Smooth muscle cell of the coronary artery (primary cell): ENCODE measurements at places on chromosomes 1 and 21. TPM values are rescaled to one million over a fixed set of nuclear protein-coding genes. Genes with fewer than 3 reads are reported as not detected.

The VCAM1 gene
- total RNA-seq = 6.6 and 31.3 TPM in 2 replicates

The PEX14 gene
- total RNA-seq = 9.4 and 13.6 TPM in 2 replicates

The PERM1 gene
- total RNA-seq = 0.12 and 0.15 TPM in 2 replicates

The IFI16 gene
- 43.4 and 96.5 TPM in 2 replicates for total RNA-seq

The SLX9 gene
- 16.0 and 24.7 TPM in 2 replicates for total RNA-seq

The COL18A1 gene
- total RNA-seq = 22.0 and 114 TPM in 2 replicates

The CYP4A11 gene
- not detected in 2 replicates for total RNA-seq

The INPP5B gene
- 23.1 and 45.3 TPM in 2 replicates for total RNA-seq

The ASPM gene
- total RNA-seq = 0.47 and 6.1 TPM in 2 replicates

The ABL2 gene
- total RNA-seq = 33.1 and 64.2 TPM in 2 replicates
